ENCODE measurements at places on chromosomes 2 and 18.

DNA sequence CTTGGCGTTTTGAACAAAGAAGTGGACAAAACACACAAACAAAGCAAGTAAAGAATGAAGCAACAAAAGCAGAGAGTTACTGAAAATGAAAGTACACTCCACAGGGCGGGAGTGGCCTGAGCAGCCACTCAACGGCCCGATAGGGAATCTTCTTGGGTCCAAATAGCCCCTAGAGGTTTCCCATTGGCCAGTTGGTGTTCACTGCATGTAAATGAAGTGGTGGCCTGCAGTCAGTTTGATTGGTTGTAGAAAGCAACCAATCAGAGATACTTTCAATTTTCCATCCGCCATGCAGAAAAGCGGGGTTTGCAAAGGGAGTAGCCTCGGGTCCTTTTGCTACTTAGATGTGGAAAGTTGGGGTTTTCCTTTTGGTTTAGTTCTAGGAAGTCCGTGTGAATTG, 31.6 kb downstream of the CYBRD1 start:
- no peak for DNase-seq

DNA sequence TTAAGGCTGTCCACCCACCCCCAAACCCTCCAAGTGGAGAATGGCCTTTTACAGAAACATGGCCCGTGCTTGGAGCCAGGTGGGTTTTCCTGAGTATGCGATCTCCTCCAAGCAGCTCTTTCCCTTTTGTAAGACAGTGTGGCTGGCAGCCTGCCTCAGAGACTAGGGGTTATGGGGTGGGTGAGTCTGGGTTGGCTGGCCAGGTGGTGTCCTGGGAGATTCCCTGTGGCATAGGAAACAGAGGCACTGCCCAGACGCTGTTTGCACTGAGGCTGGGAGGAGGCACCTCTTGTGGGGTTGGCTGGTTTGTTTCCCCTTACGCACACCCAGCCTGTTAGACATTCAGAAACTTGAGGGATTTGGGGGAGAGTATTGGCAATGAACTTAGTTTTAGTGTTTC, 82.3 kb upstream of the MCFD2 start:
- no peak for DNase-seq

DNA sequence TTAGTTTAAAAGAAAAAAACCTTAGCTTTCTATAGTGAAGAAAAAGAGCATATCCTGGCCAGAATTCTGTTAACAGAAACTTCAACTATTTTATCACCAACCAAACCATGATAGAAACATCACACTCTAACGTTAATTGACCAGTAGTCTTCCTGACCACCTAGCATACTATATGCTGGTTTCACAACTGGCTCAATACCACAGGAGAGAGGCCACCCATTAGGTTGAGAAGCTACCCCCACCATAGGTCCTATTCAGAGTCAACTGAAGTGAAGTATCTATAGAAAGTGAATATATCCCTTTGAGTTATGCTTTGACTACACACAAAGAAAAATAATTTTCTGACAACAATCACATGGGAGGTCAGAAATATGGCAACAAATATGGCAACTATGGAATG, 85.2 kb upstream of the STK17B start:
- no peak for DNase-seq

DNA sequence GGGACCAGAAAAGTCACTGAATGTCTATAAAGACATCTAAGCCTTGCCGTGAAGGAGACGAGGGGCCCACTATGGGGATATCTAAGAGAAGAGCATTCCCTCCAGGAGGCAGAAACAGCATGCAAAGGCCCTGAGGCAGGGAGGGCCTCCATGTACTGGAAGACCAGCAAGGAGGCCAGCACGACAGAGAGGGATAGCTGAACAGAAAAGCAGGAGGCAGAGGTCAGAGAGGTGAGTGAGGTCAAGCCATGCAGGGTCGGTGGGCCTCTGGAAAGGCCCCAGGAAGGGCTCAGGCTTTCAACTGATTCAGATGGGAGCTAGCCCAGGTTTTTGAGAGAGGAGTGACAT, 5.7 kb downstream of the TRABD2A start:
- DNase-seq: no peak

GRCh38 chr2:105802587-105802986, 57.9 kb downstream of the NCK2 start:
- peak; percentile 53 for DNase-seq

Measured in CD8-positive, alpha-beta T cell (primary cell).